ENCODE measurements at places on chromosomes 3 and 15.

DNA sequence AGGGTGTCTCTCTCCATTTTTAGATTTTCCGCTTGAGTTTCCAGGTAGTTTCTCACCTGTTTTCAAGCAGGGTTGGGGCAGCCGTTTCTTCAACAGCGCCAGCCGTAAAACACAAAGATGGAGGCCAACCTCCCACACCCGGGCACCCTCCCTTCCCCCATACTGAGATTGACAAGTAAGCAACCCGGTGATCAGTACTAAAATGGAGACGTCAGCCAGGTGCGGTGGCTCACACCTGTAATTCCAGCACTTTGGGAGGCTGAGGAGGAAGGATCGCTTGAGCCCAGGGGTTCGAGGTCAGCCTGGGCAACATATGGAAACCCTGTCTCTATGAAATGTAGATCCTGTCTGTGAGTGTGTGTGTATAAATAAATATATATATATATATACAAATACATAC, 903 bp upstream of the ZSCAN2 start:
- DNase-seq, result no peak

DNA sequence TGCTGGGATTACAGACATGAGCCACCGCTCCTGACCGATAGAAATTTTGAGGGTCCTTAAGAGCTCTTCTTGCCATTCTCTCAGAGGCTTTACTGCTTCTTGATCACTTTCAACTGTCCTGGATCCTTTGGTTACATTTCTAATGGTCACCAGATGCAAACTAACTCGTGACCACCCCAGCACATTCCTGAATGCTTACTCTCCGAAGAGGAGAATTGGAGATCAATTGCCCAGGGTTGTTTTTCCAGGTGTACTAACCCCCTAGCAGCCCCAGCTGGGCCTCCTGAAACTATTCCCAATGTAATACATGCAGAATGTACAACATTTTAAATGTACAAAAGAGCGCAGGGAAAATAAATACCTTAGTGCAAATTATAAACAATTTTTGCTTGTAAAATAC, 65.1 kb upstream of the TBL1XR1 start:
- DNase-seq, result no peak

GRCh38 chr15:98120561-98120960, 160.1 kb downstream of the ARRDC4 start:
- DNase-seq, result no peak

DNA sequence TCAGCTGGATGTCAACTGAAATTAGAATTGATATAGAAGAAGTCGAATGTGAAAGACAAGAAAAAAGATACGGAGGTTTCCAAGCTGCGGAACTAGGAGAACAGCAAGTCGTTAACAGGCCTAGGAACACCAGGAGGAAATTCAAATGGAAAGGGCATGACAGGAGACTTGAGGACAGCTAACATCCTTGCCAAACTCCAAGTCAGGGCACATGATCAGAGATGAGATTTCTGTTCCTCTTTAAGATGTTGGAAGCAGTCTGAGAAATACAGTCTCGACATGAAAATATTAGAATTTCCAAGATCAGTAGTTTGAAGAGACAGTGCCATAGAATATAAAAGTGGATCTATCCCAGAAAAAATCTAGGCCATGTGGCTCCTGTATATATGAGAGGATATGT, 5.0 kb downstream of the MYO5A start:
- DNase-seq, result no peak

GRCh38 chr3:1082108-1082507, 10.7 kb upstream of the CNTN6 start:
- DNase-seq, result peak; percentile 13

DNA sequence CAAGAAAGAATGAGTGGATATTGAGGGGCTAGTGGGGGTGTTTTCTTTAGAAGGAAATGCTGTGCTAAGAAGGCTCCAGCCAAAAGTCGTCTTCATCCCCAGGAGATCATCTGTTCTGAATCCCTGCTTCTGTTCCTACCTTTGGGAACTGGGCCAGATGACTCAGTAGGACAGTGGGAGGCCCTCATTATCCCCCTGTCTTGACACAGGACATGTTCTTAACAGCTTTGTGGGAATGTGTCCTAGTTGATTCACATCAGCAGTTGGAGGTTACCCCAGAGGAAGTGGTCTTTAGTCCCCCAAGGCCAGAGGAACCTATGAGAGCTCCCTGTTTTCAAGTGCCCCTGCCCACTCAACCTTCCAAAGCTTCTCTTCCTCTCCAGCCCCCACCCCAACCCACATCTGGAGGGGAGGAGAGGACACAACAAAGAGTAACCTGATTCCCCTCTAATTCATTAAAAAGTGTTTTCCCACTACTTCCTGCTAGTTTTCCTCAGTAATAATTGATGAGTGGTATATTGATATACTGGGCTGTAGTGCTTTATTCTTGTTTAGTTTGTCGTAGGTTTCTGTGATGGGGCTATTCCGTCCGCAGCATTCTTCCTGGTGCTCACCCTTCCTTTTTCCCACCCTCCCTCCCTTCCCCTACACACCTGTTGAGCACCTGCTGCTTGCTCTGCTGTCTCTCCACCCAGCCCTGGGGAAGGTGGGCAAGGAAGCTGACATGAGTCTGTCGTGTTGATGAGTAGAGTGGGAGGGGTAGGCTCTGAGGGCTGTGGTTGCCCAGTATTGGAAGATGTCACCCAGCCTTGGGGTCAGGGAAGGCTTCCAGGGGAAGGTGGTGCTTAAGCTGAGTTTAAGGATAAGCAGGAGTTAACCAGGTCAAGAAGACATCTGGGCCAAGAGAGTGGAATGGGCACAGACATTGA, 9.3 kb downstream of the PXYLP1 start:
- no peak for DNase-seq

DNA sequence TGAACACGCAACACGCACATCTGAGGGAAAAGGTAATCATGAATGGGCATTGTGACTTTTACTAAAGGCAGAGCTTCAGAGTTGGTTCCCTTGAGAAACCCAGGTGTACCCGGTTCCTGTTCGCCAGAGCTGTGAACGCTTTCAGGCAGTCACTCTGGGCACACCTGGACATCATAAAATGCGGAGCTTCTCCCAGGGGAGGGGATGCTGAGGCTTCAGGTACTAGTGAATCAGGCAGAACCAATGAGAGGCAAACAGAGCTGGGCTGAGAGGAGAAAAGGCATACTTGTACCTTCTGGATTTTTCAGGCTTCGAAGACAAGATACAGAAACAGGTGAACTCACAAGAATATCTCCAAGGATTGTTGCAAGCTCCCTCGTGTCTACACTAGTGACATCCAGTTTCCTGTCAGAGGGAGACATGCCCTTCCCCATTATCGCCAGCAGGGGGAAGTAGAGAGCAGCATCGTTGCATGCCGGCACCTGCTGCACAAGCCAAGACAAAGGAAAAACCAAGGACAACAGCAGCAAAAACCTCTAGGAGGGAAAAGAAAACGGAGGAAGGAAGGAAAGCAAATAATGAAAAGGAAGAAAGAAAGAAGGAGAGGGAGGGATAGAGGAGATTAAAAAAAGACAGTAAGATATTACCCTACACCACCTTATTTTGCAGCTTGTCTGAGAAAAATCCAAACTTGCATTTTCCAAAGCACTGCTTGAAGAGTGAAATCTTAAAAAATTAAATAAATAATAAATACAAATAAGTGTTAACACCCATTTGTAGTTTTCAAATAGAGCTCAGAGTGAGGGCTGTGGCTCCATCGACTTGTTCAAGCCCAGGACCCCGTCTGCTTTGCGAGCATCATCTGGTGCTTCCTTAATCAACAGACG, 2.0 kb downstream of the AHSG start:
- DNase-seq, result peak; percentile 84

All from activated CD8-positive, alpha-beta T cell treated with anti-CD3 and anti-CD28 coated beads for 36 hours (primary cell).